DMS153 (cell line): ENCODE measurements at places on chromosomes 2 and 18.
A peak's percentile ranks its signal among the peaks of the same experiment; 100 is the strongest.

DNA sequence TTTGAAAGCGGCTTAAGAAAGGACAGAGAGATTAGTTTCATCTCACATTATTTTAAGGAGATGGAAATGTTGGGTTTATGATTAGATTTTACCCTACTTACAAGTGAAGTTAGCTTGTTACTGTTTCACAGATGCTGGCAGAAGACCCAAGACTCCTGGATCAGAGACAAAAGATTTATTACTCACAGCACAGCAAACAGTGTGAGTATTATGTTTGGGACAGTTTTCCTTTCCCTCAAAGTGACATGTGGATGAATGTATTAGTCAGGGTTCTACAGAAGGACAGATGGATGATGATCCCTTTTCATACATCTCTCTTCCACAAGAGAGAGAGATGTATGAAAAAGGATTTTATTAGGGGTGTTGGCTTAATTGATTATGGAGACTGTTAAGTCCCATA, 281.8 kb upstream of the CDH2 start:
- no peak for DNase-seq

DNA sequence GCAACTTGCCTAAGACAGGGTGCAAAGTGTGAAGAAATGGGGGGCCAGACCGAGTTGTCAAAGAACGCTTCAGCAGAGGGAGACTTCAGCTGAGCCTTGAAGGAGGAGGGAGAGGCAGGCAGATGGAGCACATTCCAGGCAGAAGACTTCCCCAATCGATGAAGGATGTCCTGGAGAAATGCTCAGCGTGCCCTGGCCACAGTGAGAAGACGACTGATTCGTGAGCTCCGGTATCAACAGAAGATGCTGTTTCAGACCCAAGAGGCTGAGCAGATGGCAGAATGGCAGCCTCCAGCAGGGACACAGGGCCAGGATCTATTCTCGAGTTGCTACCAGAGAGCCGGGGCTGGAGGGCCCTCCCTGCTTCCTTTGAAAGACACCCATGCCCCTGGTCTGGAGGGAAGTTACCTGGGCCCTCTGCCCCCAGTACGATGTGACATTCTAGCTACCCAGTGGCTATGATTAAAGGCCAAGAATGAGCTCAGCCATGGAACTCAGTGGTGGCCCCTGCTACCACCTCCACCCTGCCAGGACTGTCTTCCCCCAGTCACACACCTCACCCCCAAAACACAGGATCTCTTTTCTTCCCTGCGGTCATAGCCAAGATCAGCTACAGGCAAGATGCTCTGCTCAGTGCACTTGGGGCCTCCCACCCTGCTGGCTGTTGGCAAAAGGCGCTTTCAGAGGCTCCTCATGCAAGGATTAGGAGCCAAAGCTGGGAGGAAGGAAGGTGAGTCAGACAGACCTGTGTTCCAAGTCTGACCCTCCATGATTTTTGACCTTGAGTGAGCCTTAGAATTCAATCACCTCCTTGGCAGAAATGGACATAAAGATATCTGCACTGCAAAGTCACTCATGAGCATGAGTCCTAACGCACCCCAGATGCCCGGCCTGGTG, 84.3 kb downstream of the TFCP2L1 start:
- no peak for DNase-seq

- DNase-seq = peak; percentile 38
Measured at GRCh38 chr2:207474863-207475485, 54.8 kb upstream of the CREB1 start.

DNA sequence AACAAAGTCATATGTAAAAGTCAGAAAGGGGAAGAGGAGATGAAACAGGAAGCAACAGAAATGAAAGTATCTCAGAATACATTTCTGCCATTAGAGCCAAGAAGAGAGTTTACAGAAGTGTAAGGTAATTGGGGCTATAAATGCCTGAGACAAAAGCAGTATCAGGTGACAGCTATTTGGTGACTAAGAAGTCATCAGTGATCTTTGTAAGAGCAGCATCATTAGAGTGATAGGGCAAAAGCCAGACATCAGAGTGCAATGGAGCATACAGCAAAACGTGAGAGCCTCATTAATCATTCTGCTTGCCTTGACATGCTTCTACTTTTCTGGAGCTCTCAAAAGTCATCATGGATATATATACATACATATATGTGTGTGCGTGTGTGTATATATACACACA, 804.7 kb upstream of the PIK3C3 start:
- DNase-seq = peak; percentile 16

- DNase-seq = no peak
Measured at GRCh38 chr2:15795426-15795825, 144.9 kb upstream of the MYCN start.

DNA sequence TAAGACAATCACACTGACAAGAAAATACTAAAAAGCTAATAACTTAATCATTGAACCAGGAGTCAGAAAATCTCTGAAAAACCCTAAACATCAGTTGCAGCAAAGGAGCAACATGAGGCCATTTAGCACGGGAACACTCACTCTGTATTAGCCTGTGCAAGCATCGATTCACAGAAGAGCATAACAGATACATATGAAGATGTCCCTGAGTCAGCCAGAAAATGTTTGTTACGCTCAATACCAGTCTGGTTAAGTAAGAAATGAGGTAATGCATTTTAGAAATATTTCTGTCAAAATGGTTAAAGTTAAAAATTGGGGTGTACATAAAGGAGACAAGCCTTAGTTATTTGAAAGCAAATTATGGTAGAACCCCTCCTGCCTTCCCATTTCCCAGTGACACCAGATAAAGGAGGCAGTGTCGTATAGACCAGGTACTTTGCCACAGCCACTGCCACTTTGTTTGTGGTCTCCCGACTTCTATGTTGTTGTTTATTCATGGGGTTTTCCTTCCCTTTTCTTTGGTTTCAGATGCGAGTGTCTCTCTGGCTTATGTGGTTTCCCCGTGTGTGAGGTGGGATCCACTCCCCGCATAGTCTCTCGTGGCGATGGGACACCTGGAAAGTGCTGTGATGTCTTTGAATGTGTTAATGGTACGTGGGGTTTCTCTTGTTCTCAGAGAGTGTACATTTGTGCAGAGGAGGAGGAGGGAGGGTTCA, 108.6 kb downstream of the CRIM1 start:
- no peak for DNase-seq

- peak; percentile 17 for DNase-seq
Measured at GRCh38 chr18:24630346-24630880, 170.0 kb downstream of the HRH4 start.

- DNase-seq = peak; percentile 73
Measured at GRCh38 chr2:10161961-10162441, 39.5 kb downstream of the RRM2 start.

DNA sequence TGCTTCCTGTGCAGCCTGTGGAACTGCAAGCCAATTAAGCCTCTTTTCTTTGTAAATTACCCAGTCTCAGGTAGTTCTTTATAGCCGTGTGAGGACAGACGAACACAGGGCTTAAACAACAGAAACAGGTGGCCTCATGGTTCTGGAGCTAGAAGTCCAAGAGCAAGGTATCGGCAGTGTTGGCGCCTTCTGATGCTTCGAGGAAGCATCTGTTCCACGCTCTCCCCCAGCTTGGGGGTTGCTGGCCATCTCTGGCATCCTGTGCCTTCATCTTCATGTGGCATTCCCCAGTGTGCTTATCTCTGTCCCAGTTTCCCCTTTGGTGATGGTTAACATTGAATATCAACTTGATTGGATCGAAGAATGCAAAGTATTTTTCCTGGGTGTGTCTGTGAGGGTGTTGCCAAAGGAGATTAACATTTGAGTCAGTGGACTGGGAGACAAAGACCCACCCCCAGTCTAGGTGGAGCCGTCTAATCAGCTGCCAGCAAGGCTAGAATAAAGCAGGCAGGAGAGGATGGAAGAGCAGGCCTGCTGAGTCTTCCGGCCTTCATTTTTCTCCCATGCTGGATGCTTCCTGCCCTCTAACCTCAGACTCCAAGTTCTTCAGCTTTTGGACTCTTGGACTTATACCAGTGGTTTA, 287.6 kb downstream of the PHLPP1 start:
- DNase-seq = no peak

GRCh38 chr2:224190234-224190935, 151.3 kb upstream of the SERPINE2 start:
- no peak for DNase-seq

DNA sequence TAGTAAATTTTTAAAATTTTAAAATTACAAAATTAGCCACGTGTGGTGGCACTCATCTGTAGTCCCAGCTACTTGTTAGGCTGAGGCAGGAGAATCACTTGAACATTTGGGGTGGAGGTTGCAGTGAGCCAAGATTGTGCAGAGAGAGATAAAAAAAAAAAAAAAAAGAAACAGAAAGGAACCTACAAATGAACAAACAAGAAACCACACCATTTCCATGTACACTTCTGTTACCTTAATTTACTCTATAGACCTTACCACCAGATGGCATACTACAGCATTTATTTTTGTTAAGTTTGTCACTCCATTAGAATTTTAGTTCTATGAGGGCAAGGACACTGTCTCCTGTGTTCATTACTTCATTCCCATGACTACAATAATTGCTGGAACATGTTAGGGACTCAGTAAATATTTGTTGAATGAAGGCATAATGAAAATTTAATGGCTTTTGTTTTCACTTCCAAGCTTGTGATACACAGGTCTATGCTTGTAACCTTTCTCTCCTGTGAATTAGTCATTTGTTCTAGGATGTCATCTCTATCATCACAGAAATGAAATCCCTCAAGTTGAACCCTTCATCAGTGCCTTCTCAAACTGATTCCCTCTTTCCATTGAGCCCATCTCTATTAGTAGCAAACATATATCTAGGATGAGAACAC, 76.0 kb downstream of the ARHGAP15 start:
- DNase-seq = no peak

DNA sequence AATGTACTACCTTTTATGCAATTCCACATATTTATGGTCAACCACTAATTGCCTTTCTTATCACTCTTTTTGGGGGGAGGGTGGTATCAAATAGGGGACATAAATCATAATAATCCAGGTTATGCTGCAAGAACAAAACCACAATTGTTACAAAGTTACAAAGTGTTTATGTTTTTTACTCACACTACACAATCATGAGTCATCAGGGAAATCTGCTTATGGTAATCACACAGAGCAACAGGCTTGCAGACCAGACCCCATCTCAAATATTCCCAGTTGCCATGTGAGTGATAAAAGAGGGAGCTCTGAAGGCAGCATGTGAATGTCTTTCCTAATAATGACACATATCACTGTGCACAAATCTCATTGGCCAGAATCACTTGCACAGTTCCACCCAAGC, 304.7 kb upstream of the TMEFF2 start:
- no peak for DNase-seq

- DNase-seq = no peak
Measured at GRCh38 chr2:109125593-109126500, 3.2 kb upstream of the SH3RF3 start.

- no peak for DNase-seq
Measured at GRCh38 chr18:9182852-9183399, 46.3 kb downstream of the ANKRD12 start.

DNA sequence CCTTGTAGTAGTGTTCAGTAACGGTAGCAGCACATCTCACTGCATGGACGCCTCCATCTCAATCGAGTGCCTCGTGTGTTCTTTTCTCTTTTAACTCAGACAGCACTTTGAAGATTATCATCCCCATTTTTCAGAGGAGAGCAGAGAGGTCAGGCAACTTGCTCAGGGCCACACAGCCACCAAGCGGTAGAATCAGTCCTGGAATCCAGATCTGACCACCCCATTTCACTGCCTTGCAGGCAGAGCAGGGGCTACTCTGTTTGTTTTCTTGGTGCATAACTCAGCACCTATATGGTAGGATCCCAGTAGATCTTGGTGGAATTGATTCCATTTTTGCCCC, 129.5 kb downstream of the SMAD7 start:
- no peak for DNase-seq

- DNase-seq = no peak
Measured at GRCh38 chr2:98881153-98881650, 54.8 kb downstream of the CRACDL start.
